ENCODE measurements at places on chromosomes 12 and 14. TPM values are rescaled to one million over a fixed set of nuclear protein-coding genes. Genes with fewer than 3 reads are reported as not detected.

- DNase-seq, result no peak
Measured at GRCh38 chr14:67806246-67806645, 10.1 kb downstream of the ZFYVE26 start.

POTEM gene
- polyA plus RNA-seq, result not detected

GRCh38 chr12:117228239-117228638, 38.0 kb upstream of the FBXO21 start:
- no peak for DNase-seq

GRCh38 chr14:23153851-23154796, 29.3 kb downstream of the SLC7A8 start:
- no peak for DNase-seq

GRCh38 chr14:73465823-73466532, 7.6 kb upstream of the NUMB start:
- DNase-seq, result no peak

GRCh38 chr12:68768431-68768939, 22.5 kb downstream of the SLC35E3 start:
- DNase-seq, result no peak

GRCh38 chr14:91169951-91170350, 56.1 kb downstream of the DGLUCY start:
- DNase-seq, result no peak

- DNase-seq, result no peak
Measured at GRCh38 chr12:57085999-57086492, 2.9 kb upstream of the NAB2 start.

GPRC5A gene
- polyA plus RNA-seq, result 118 TPM

DNA sequence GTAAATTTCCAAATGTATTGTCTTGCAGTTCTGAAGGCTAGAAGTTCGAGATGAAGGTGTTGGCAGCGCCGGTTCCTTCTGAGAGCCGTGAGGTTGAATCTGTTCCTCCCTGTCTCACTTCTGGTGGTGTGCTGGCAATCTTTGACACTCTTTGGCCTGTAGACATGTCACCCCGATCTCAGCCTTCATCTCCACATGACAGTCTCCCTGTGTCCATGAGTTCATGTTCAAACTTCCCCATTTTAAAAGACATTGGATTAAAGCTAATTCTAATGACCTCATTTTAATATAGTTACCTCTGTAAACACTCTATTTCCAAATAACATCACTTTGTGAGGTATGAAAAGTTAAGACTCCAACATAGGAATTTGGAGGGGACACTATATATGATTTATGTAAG, 4.1 kb upstream of the RBM19 start:
- DNase-seq, result no peak

DNA sequence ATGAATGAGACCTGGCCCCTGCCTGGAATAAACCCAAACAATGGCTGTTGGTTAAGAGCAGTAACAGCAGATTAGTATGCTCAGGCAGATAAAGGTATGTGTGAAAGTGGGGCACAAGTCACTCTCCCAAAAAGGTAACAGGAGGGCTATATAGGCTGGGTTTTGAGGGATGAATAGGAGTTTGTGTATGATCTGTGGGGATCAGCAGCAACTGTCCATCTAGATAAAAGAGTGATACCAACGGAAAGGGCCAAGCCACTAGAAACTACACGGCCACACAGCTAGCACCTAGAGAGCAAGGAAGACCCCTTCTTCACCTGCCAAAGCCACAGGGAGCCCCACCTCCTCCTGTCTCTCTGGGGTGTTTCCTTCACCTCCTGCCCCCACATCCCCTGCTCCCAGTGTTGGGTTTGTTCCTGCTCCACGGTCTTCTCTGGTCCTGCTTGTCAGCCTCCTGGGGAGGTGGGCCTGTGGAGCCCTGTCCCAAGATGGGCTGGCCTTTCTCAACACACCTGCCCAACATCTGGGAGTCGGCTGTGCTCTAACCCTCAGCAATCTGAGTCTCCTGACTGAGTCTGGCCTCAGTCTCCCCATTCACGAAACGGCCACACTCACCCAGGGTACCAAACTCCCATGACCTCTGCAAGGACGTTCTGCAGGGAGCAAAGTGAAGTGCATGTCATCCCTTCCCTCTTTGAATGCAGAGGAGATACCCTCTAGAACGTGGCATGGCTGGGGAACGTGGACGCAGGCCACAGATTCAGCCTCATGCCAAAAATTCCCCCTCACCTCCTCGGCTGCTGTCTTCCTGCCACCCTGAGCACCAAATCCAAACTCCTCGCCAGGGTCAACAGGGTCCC, 108.2 kb downstream of the NCOR2 start:
- DNase-seq, result no peak

COL2A1 gene
- polyA plus RNA-seq, result not detected

DNA sequence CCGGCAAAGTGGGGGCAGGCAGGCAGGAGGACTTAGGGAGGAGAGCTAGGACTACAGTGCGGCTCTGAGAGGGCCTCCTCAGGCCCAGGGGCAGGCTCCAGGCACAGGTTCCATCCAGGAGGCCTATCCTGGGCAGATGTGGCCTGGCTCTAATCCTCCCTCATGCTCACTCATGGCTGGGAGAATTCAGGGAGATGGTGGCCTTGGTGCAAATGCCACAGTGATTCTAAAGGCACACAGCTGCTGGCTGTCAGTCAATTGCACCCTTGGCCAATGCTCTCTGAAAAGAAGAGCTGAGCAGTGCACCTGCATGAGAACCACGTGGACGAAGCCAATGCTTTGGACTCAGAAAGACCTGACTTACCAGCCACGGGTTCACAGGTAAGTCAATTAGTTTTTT, 89.6 kb downstream of the C12orf75 start:
- no peak for DNase-seq

MYF5 gene
- not detected for polyA plus RNA-seq

DNA sequence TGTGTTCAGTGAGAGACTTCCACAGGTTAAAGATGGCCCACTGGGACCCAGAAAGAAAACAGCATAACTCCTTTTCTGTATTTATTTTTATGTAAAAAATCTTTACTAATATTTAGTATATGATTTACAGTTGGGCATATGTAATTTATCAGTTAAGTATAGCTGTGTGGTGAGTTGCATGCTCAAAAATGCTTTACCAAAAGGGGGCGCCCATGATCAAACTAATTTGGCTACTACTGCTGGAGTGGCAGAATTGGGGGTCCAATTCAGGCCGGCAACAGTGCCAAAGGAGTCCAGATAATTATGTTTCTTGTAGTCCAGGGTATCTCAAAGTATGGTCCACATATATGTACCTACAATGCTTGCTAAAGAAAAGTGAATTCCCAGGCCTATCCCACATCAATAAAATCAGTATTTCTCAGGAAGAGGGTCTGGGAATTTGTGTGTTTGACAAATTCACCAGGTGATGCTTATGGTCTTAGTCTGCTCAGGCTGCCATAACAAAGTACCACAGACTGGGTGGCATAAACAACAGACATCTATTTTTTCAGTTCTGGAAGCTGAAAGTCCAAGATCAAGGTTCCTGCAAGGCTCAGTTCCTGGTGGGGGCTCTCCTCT, 152.0 kb downstream of the KTN1 start:
- no peak for DNase-seq

GRCh38 chr12:14756334-14757143, 46.7 kb downstream of the WBP11 start:
- DNase-seq, result no peak

GRCh38 chr12:68673788-68674187, 13.0 kb upstream of the NUP107 start:
- no peak for DNase-seq

DNA sequence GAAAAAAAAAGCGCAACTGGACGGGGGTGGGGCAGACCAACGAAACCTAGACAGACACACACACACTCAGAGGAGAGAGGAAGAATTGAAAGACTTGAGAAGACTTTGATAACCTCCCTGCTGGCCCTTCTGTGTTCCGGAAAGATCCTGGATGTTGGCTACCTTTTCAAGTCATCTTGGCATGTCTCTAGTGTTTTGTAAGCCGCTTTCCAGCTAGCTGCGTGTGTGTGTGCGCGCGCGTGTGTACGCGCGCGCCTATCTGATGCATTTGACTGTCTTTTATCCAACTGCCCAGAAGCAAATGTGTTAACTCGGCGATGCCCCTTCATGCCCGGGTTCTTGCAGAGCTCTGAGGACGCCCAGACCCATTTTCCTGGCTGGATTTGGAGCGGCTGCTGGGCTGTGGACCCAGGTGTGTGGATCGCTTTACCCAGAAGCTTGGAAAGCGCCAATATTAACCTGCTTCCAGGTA, 664 bp downstream of the LRFN5 start:
- no peak for DNase-seq

ANKRD33 gene
- polyA plus RNA-seq, result not detected

DNA sequence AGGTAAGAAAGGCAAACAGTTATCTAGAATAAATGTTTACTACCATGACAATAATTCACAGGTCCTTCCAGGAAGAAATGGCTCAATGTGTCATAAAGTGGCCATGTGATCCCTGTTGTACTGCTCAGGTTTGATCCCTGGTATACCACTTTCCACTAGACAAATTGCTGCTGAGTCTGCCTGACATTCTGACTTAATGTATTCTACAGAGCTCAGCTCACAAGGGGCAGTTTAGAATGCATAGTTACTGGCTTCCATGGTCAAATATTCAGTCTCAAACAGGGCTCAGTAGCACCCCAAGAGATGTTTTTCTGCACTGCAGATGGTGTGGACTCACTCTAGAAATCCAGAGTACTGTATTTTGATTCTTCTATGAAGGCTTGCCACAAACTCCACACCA, 21.8 kb downstream of the TSHR start:
- no peak for DNase-seq

KRT83 gene
- not detected for polyA plus RNA-seq

SLC4A8 gene
- polyA plus RNA-seq, result 6.6 TPM

DNA sequence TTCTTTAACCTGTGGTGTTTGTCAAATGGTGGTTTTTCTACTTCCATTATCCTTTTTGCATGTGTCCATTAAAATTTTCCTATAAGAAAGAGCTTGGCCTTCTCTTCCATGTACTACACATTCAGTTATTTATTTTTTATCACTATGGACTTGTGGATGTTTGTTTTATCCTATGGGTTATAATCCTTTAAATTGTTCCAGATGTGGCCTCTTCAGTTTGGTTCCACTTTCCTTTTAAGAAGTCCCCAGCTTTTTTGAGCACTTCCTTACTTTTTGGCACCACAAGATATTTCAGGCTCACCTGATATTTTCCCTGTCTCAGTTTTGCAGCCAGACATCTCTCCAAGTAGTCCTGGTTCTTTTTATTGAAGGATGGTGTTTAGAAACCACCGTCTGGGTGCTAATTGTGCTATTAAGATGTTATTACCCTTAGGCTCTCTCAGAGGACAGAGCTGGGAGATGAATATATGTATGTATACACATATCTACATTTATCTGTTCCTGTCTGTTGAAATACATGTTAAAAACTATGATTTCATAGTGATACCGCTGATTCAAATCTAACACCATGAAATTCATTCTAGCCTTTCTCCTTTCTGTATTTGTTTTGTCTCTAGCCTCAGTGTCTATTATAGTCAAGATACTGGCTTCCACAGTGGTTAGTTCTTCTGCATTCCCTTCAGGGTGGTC, 408.5 kb upstream of the RGS6 start:
- DNase-seq, result no peak

DNA sequence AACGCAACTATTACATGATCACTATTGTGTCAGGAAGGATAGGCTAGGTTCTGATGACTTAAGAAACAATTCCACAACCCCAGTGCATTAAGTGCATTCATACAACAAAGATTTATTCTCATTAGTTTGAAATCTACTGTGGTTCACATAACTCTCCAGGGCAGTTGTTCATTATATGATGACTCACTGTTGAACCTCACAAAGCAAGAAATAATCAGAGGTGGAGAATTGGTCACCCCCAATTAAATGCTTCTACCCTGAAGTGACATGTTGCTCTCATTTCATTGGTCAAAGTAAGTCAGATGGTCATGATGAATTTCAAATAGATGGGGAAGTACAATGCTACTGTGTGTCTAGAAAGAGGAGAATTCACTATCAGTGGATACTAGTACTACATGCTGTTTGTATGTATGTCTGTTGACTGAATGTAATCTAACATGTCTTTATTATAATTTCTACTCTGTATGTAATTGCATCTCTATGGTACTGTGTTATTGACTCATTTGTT, 6.1 kb upstream of the HELB start:
- no peak for DNase-seq
